ENCODE measurements at places on chromosomes 6 and 20.

DNA sequence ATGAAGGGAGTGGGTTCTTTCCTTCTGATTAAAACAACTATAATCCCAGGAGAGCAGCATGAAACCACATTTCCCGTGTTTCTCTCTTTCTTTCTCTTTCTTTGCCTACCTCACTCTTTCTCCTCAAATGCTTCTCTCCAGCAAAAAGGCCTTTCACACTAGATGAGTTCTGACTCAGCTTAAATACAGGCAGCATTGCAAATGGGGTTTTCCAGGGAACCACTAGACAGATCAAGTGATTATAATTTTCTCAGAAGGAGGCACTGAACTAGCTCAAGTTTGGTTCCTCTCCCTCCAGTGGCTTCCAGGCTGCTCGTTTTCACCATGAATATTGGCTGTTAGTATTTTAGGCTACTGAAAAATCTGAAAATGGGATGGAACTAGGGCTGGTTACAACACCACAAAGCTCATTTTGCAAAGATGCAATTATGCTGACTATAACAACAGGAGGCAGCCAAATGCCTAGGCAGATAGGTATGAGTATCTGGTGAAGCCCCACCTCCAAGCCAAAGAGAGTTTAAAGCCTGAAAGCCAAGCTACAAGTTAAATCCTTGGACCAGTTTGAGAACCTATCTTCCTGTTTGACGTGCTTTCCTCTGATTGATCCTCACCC lies 260.0 kb downstream of the MMUT start:
- no peak overlapping the region for H3K27ac ChIP-seq
- H3K4me1 ChIP-seq, result no peaks in the 10 kb centered on the region
- no peaks in the 10 kb centered on the region for H3K27me3 ChIP-seq
- no peak overlapping the region for H3K4me3 ChIP-seq
- DNase-seq, result no peak

GRCh38 chr6:2543321-2543720 lies 207.4 kb downstream of the MYLK4 start:
- no peak overlapping the region for H3K4me3 ChIP-seq
- H3K36me3 ChIP-seq, result no peaks in the 10 kb centered on the region
- H3K4me1 ChIP-seq, result peaks cover 4% of the 10 kb centered on the region
- no peak for DNase-seq

DNA sequence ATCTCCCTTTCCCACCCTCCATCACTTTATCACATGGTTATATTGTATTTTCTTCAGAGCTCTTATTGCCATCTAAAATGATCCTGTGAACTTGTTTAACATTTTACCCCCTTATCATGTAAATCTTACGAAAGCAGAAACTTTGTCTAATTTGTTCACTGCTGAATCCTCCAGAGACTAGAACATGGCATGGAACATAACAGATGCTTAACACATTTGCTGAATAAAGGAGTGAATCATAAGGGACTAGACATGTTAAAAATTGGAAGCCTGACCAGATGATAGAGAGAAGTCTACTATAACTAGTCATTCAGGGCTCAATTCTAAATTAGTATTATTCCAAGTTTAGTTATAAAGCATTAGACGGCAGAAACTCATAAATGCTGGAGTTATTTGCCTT lies 73.3 kb downstream of the MAN1A1 start:
- no peak overlapping the region for H3K27ac ChIP-seq
- DNase-seq, result no peak
- peaks cover 85% of the 10 kb centered on the region for H3K36me3 ChIP-seq
- no peak overlapping the region for H3K4me3 ChIP-seq

DNA sequence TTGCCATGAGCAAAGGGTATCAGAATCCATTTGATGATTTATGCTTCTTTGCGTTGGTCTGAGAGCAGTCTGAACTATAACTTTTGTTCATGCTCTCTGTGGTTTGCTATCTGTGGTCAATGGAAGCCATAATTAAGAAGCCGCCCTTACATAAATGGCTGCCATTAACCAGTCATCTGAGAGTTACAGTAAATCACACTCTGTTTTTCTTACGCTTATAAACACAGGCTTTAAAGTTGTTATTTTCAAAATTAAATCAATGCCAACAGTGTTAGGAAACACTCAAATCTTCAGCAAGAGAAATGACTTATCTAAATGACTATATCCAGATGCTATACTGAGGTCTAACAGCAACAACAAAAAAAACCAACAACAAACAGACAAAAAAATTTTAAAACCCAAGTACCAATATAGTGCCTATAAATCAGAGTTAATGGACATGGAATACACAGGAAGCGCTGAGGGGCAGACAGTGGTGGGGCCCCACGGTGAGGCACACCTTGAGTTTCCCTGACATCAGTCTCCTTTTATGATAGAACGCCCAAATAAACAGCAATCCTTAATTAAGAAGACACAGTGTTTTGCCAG lies 108.0 kb upstream of the C6orf118 start:
- no peaks in the 10 kb centered on the region for H3K27me3 ChIP-seq
- H3K4me1 ChIP-seq, result no peaks in the 10 kb centered on the region
- DNase-seq, result no peak
- no peak overlapping the region for H3K27ac ChIP-seq
- no peaks in the 10 kb centered on the region for H3K36me3 ChIP-seq
- H3K4me3 ChIP-seq, result no peak overlapping the region

Measured in K562 (cell line).